ENCODE measurements at places on chromosomes 6 and 20. TPM values are rescaled to one million over a fixed set of nuclear protein-coding genes. Genes with fewer than 3 reads are reported as not detected.

TUBB gene
- total RNA-seq = 853 TPM

RUNX2 gene
- total RNA-seq = 7.0 TPM

PLCB1 gene
- total RNA-seq = 0.59 TPM

GSTA3 gene
- not detected for total RNA-seq

EYS gene
- not detected for total RNA-seq

PTPRA gene
- 56.6 TPM for total RNA-seq

ISM1 gene
- total RNA-seq = not detected

SLC17A1 gene
- total RNA-seq = not detected

NOL7 gene
- total RNA-seq = 74.4 TPM

DNA sequence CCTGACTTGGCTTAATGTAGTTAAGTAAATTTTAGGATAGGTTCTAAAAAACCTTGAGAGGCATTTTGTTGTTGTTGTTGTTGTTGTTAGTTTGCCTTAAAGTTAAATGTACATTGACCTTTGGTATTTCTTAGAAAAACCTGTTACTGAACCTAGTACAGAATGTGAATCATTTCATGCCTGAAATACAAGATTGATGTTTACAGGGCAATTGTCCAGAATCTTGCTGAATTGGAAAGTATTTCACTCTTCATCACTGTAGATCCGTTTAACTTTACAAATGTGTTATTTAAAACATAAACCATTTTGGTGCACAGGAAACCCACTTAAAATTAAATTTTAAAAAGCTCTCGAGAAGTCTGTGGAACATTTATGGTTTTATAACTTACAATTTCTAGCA lies 75.0 kb downstream of the CEP57L1 start:
- H3K4me3 ChIP-seq = no peak overlapping the region
- no peak overlapping the region for H3K27ac ChIP-seq
- no peaks in the 10 kb centered on the region for H3K27me3 ChIP-seq
- DNase-seq = no peak

DNA sequence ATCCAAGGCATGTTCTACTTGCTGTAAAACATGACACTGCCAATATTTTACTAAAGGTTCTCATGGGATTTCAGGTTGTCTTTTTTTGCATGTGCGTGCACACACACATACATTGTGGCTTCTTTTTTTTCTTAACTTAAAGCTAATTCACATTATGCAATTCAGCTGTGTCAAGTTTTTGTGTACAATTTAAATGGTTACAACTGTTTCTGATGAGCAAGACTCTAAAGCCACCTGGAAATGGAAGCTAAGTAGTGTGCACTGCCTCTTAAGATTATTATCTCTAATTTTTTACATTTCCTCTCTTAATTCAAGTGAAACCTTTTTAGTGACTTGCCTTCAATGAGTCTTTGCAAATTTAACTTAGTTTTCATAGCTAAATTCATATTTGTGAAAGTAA lies 75.3 kb downstream of the TULP4 start:
- no peak overlapping the region for H3K4me3 ChIP-seq
- no peak for DNase-seq
- H3K27ac ChIP-seq = no peak overlapping the region

DNA sequence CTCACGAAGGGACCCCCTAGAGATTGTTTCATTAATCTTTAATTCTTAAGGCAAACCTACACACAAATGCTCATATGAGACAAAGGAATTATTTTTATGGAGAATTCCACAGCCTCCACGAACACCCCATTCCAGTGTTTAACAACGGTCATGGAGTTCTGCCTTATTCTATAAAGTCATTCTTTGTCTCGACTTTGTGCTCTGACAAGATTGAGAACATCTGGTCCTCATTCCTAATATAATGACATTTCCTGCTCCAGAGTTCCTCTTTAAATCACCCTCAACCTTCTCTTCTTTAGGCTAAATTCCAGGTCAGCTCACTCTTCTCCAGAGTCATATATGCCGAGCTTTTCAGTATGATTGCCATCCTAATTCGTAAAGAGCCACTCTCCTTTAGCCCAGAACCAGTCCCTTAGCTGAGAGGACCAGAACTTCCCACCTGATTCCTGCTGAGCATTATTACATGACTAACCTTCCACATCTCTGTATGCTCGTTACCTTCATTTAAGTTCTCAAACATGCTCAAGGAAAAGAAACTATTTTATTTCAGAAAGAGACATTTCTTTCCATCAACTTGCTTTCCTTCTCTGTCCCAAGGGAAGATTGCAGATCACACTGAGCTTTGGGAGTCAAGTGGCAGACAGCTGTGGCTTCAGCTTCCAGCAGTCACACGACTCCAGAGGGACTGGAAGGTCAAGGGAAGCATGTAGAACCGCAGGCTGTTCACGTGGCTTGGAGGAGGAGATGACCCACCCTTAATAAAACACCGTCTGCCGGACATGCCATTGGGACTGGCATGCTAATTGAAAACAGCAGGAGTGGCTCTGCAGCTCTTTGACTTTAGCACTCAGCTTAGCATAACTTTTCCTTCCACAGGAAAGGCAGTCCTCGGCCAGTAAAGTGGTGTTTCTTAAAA lies 467.1 kb upstream of the HSF2 start:
- H3K4me3 ChIP-seq = no peak overlapping the region
- H3K4me1 ChIP-seq = no peaks in the 10 kb centered on the region
- no peaks in the 10 kb centered on the region for H3K27me3 ChIP-seq
- no peak overlapping the region for H3K27ac ChIP-seq
- peak; percentile 46 for DNase-seq

DNA sequence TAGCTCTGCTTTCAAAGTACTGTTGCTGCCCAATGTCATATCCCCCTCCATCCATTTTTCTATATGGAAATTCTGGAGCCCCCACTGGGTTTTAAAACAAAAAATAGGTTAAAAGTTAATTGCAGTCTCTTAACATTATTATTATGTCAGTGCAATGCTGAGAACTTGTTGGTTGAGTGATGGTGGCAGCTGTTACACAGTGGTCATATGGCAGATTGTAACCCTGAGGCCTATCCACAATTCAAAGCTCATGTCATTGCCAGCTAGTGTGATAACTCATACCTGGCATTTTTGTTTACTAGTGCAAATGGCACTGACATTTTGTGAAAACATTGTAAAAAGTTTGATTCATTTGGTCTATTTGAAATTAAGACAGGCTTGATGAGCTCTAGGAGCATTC lies 305.7 kb upstream of the FLRT3 start:
- no peaks in the 10 kb centered on the region for H3K36me3 ChIP-seq
- no peak overlapping the region for H3K4me3 ChIP-seq
- DNase-seq = no peak
- H3K4me1 ChIP-seq = no peaks in the 10 kb centered on the region
- H3K27me3 ChIP-seq = no peaks in the 10 kb centered on the region

- H3K36me3 ChIP-seq = no peaks in the 10 kb centered on the region
- peak overlapping the region; percentile 88 for H3K4me3 ChIP-seq
- peaks cover 11% of the 10 kb centered on the region for H3K4me1 ChIP-seq
- peak overlapping the region; percentile 90 for H3K27ac ChIP-seq
- H3K27me3 ChIP-seq = no peaks in the 10 kb centered on the region
- DNase-seq = no peak
Observed at GRCh38 chr6:13575377-13575775, 975 bp downstream of the SIRT5 start.

- no peaks in the 10 kb centered on the region for H3K36me3 ChIP-seq
- no peak overlapping the region for H3K4me3 ChIP-seq
- no peak for DNase-seq
- no peaks in the 10 kb centered on the region for H3K4me1 ChIP-seq
- H3K27me3 ChIP-seq = no peaks in the 10 kb centered on the region
Observed at GRCh38 chr6:40669343-40669742, 82.2 kb upstream of the LRFN2 start.

- H3K4me3 ChIP-seq = no peak overlapping the region
- peaks cover 13% of the 10 kb centered on the region for H3K36me3 ChIP-seq
- no peaks in the 10 kb centered on the region for H3K27me3 ChIP-seq
Observed at GRCh38 chr6:24658573-24659560, 7.8 kb downstream of the TDP2 start.

DNA sequence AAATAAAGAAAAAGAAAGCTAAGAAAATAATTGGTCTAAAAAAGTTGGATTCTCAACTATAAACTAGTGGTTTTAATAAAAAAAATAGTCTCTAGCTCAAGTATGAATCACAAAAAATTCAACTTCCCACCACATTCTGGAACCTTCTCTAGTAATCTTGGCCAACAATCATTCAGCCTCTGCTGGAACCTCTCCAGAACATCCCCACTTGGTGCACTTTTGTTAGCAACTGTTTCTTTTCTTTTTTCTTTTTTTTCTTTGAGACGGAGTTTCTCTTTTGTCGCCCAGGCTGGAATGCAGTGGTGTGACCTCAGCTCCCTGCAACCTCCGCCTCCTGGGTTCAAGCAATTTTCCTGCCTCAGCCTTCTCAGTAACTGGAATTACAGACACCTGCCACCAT lies 35.7 kb downstream of the TXLNB start:
- no peak overlapping the region for H3K4me3 ChIP-seq
- H3K27ac ChIP-seq = no peak overlapping the region
- no peaks in the 10 kb centered on the region for H3K27me3 ChIP-seq
- DNase-seq = no peak

DNA sequence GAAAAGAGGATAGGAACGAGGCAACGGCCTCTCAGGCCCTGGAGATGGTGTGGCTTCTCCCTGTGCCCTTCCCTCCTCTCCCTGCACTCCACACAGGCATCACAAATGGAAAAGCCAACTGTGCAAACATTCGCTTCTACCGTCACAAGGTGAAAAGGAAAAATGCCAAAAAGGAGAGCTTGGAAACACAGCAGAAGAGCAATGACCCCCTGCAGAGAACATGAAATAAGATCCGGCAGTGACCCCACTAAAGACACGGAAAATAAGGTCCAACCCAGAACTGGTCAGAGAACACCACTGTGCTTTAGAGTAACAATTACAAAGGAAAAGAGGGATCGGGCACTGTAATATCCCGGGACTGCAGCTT lies 63.0 kb downstream of the SLC22A23 start:
- no peak overlapping the region for H3K4me3 ChIP-seq
- H3K36me3 ChIP-seq = no peaks in the 10 kb centered on the region
- H3K27me3 ChIP-seq = no peaks in the 10 kb centered on the region
- H3K4me1 ChIP-seq = no peaks in the 10 kb centered on the region
- no peak overlapping the region for H3K27ac ChIP-seq
- no peak for DNase-seq

DNA sequence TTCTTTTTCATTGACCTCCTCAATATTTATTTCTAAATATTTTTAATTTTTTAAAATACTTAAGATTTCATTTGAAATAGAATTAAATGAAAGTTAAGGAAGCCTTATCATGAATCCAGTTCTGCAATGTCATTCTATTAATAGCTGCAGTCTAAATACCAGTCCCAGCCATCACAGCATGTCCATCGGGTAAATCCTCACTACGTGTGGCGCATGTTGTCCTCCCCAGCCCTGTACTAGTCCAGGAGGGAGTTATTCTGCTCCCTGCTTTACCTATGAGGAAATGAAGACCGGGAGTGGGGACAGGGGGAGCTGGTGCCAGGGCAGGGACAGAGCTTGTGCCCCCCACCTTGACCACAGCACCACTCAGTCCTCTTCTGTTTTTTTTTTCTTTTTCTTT lies 125.1 kb upstream of the QKI start:
- no peaks in the 10 kb centered on the region for H3K4me1 ChIP-seq
- H3K4me3 ChIP-seq = no peak overlapping the region
- H3K36me3 ChIP-seq = no peaks in the 10 kb centered on the region
- H3K27ac ChIP-seq = no peak overlapping the region
- no peaks in the 10 kb centered on the region for H3K27me3 ChIP-seq

- peaks cover 2% of the 10 kb centered on the region for H3K27me3 ChIP-seq
- H3K4me3 ChIP-seq = no peak overlapping the region
- no peaks in the 10 kb centered on the region for H3K4me1 ChIP-seq
- no peak for DNase-seq
Observed at GRCh38 chr6:3516092-3516491, 59.2 kb upstream of the SLC22A23 start.

GRCh38 chr6:154520280-154520679 lies 9.8 kb upstream of the CNKSR3 start:
- no peaks in the 10 kb centered on the region for H3K4me1 ChIP-seq
- no peaks in the 10 kb centered on the region for H3K27me3 ChIP-seq
- H3K36me3 ChIP-seq = no peaks in the 10 kb centered on the region
- H3K27ac ChIP-seq = no peak overlapping the region
- H3K4me3 ChIP-seq = no peak overlapping the region
- DNase-seq = no peak

DNA sequence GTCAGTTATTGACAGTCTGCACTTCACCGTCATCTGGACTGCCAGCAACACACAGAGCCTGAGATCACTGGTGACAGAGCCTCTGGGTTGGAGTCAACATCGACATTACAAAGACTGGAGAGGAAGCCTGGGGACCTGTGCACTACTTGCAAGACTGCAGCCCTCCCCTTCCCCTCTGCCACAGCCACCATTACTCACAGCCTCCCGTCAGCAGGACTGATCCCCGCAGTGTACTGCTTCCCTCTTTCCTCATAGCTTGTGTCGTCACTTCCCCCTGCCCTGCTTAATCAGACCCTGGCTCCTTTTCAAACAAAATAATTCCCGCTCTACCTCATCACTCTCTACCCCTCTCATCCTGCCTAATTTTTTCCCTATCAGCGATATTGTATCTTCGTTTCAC lies 235.5 kb upstream of the KCNQ5 start:
- no peaks in the 10 kb centered on the region for H3K4me1 ChIP-seq
- H3K36me3 ChIP-seq = no peaks in the 10 kb centered on the region
- no peak overlapping the region for H3K27ac ChIP-seq
- no peak overlapping the region for H3K4me3 ChIP-seq
- H3K27me3 ChIP-seq = no peaks in the 10 kb centered on the region

DNA sequence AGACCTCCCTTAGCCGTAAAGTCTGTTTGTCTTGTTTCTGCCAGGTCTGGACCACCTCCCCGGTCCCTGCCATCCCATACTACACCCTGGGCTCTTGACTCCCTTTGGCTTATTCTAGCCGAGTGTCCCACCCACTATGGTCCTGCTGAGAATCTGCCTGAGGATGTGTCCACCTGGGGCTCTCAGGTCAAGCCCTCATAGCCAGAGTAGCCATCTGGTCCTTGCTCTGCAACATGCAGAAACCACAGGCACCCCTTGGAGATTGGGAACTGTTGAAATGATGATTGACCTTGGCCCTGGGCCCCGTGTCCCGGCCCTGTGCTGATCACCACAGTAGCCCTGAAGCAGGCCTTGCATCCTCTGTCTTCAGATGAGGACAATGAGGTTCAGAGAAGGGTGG lies 44.0 kb downstream of the VSTM2L start:
- H3K27ac ChIP-seq = no peak overlapping the region
- no peak for DNase-seq
- H3K27me3 ChIP-seq = no peaks in the 10 kb centered on the region
- peaks cover 7% of the 10 kb centered on the region for H3K4me1 ChIP-seq
- H3K4me3 ChIP-seq = no peak overlapping the region

DNA sequence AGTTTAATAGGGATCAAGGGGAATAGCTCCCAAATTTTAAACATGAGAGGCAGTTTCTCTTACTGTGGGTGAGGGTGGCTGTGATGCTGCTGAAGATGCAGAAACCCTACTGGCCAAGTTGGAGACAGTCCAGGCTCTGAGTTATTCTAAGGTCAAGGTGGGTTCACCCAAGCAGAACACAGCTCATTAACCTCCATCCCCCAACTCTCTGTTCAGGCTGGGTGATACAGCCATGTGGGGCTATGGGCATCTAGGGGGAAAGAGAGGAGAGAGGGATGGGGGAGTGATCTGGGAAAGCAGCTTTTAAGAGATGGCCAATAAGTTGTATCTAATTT lies 18.9 kb upstream of the TRAM2 start:
- DNase-seq = no peak
- H3K4me3 ChIP-seq = no peak overlapping the region
- H3K36me3 ChIP-seq = no peaks in the 10 kb centered on the region
- peak overlapping the region; percentile 59 for H3K27ac ChIP-seq
- no peaks in the 10 kb centered on the region for H3K27me3 ChIP-seq

Measured in Panc1 (cell line).